Brain (organoid and tissue), 16 donors: ENCODE measurements at places on chromosomes 12 and 14. TPM values are rescaled to one million over a fixed set of nuclear protein-coding genes. Genes with fewer than 3 reads are reported as not detected.

Gene GALC
- 17.7 TPM for polyA plus RNA-seq

Gene MYH7
- 0.56 TPM for polyA plus RNA-seq

Gene DLK1
- polyA plus RNA-seq: 233 TPM

Gene BCAT1
- polyA plus RNA-seq: 1.3 TPM

Gene NTN4
- polyA plus RNA-seq: 2.6 TPM

Gene MLEC
- 56.5 TPM for polyA plus RNA-seq

Gene CIDEB
- polyA plus RNA-seq: 26.2 TPM

Gene IAPP
- polyA plus RNA-seq: not detected

Gene SPTB
- polyA plus RNA-seq: 6.2 TPM

Gene EVL
- polyA plus RNA-seq: 261 TPM

Gene KANSL2
- 19.5 TPM for polyA plus RNA-seq

Gene RASSF8
- 1.3 TPM for polyA plus RNA-seq

Gene SOX5
- polyA plus RNA-seq: 2.7 TPM

Gene DEPDC4
- 1.0 TPM for polyA plus RNA-seq

Gene HPD
- 0.31 TPM for polyA plus RNA-seq

Gene SLC8A3
- polyA plus RNA-seq: 2.3 TPM

Gene SIX1
- polyA plus RNA-seq: 68.4 TPM

Gene TBX5
- not detected for polyA plus RNA-seq

Gene INHBC
- polyA plus RNA-seq: not detected

Gene ERP27
- polyA plus RNA-seq: not detected

Gene SSPN
- 2.2 TPM for polyA plus RNA-seq

Gene HOXC13
- polyA plus RNA-seq: not detected

Gene FOXM1
- 76.9 TPM for polyA plus RNA-seq

Gene P2RX4
- 16.1 TPM for polyA plus RNA-seq

Gene BRAP
- 19.6 TPM for polyA plus RNA-seq

Gene SGPP1
- polyA plus RNA-seq: 6.1 TPM

Gene ALX1
- polyA plus RNA-seq: not detected

Gene KIF5A
- 127 TPM for polyA plus RNA-seq

Gene RNASE3
- polyA plus RNA-seq: not detected

Gene TMTC1
- 5.4 TPM for polyA plus RNA-seq

Gene DPY19L2
- 3.7 TPM for polyA plus RNA-seq
